ENCODE measurements at places on chromosomes 7 and 10.

- DNase-seq, result no peak
Measured at GRCh38 chr7:17689361-17689902, 250.9 kb downstream of the SNX13 start.

DNA sequence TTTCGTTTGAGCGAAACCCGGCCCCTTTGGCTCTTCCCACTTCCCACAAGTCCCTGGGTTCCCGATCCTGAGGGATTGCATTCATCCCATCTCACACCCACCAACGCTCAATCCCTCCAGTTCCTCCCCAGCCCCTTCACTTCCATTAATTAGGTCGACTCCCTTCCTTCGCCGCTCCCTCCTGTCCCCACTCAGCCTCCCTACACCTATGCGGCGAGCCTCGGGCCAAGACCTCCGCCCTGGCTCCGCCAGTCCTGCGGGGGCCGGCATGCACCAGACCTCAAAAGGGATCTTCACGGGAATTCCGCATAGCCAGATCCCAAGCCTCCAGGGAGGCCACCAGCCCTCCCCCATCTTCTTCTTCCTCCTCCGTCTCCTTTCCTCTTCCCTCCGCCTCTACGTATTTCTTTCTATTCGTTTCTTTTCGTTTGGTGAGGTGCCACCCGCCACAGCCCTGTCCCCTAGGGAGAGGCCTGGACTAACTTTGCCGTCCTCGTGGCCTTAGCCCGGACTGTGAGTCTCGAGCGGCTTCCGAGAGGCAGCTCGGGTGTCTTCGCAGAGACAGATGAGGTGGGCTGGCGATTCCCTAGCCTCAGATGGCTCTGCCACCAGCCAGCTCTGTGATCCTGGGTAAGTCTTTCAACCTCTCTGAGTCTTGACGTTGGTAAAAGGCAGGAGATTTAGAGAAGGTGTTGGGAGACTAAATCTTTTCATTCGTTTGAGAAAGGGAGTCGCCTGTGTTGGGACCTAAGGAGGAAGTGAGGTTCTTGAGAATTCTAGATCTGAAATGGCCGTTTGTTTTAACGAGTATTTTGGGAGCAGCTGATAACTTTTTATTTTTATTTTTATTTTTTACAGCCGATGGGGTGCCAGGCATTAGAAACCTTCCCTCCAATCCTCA, 8.1 kb upstream of the LBX1 start:
- DNase-seq, result no peak

GRCh38 chr7:95454438-95455045, 19.7 kb upstream of the PON2 start:
- DNase-seq, result no peak

- no peak for DNase-seq
Measured at GRCh38 chr7:155032978-155033377, 30.1 kb upstream of the PAXIP1 start.

GRCh38 chr10:35572583-35572982, 32.6 kb upstream of the GJD4 start:
- no peak for DNase-seq

- no peak for DNase-seq
Measured at GRCh38 chr7:20839196-20839735, 52.6 kb upstream of the SP8 start.

DNA sequence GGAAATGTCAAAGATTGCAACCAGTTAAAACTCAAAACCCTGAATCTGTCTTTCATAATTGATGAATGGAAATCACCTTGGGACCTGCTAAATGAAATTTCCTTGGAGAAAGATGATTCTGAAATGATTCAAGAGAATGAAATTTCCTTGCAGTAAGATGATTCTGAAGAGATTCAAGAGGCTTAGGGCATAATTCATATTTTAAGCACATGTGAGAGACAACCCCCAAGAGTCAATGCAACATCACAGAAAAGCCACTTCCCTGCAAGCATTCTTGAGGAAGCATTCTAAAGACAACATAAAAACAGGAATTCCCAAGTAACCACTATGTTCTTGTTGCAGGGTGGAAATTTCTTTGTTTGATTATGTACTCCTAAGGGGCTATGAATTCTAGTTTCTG, 113.7 kb downstream of the RELN start:
- peak; percentile 16 for DNase-seq

- DNase-seq, result peak; percentile 3
Measured at GRCh38 chr7:25731068-25731845, 420.7 kb upstream of the NFE2L3 start.

- DNase-seq, result no peak
Measured at GRCh38 chr7:37494926-37495325, 46.3 kb upstream of the ELMO1 start.

- no peak for DNase-seq
Measured at GRCh38 chr7:114766041-114766356, 155.9 kb upstream of the MDFIC start.

- no peak for DNase-seq
Measured at GRCh38 chr10:43953672-43954071, 305.0 kb upstream of the ZNF32 start.

DNA sequence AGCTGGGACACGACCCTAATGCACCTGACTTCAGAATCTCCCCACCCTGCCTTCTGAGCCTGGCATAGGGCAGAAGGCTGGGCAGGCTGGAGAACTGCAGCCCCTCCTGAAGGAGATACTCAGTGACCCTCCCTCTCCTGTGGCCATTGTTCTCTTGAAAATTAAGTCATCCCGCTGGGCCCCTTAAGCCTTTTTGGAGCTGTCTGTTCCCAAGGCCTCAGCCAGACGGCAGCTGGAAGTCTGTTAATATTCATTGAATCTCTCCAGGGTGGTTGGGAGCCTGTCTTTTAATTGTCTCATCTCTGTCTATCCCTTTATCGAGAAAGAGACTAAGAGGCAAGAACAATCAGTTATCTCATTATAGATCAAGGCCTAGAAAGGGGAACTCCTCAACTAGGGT, 118.1 kb upstream of the PCBD1 start:
- no peak for DNase-seq

GRCh38 chr7:130831322-130831721, 97.3 kb upstream of the KLF14 start:
- no peak for DNase-seq

DNA sequence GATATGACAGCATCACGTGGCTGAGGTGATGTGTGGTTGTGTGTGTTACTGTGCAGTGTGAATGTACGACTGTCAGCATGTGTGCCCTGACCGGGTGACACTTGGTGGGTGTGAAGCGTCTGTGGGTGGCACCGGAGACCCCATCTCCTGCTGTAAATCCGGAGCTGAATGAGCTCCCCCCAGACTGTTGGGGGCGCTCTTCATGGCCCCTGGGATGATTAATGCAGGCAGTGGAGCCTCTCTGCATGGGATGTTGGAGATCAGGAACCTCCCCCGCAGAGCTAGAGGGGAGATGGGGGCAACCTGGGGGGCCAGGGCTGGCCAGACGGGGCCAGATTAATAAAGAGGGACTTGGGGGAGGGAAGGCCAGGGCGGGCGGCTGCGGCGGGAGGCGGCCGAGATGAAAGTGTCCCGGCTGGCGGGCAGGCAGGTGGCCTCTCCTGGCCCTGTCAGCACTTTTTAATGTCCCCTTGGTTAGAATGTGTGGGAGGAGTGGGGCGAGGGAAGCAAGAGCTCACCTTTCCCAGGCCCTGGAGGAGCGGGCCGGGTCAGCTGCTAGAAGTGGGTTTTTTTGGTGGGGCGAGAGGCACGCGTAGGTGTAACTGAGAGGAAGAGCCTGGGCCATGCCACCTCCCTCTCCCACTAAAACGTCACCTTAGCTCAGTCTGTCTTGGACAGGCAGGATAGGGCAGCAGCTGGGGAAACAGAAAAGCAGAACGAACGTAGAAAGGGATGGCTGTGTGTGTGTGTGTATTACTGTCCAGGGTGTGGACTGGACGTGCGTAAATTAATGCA, 34.1 kb downstream of the HIF1AN start:
- no peak for DNase-seq

DNA sequence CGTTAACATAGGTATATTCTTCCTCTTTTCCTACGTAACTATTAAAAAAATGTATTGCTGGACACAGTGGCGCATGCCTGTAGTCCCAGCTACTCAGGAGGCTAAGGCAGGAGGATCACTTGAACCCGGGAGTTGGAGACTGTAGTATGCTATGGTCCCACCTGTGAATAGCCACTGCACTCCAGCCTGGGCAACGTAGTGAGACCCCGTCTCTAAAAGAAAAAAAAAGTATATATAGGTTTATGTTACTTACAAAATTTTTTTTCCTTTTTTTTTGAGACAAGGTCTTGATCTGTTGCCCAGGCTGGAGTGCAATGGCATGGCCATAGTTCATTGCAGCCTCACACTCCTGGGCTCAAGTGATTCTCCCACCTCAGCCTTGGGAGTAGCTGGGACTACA, 5.6 kb downstream of the NUB1 start:
- DNase-seq, result no peak

DNA sequence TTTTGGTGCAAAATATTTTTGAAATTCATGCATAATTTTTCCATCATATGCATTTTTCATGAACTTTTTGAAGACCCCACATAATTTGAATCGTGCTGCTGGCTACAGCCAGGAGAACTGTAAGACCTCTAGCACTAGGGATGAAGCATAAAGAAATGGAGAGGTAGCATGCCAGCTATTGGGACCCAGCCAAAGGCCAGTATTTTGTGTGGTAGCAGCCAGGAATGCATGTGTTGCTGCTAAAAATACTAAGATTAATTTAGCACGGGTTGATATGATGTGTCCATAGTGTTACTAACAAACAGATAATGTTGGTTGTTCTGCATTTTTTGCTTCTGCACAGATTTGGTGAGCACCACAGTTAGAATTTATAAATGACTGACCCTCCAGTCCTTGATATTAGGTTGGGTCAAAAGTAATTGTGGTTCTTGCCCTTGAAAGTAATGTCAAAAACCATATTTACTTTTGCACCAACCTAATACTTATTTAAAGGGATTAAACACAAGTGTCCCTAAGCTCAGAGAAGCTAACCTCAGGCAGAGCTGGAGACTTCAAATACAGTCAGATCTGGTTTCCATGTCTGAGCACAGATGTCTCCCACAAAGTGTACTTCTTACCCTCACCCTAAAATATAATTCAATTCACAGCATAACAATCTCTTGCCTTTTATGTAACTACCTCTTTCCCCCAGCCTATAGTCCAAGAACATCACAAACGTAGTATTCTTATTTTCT, 54.1 kb upstream of the NPSR1 start:
- no peak for DNase-seq

- peak; percentile 50 for DNase-seq
Measured at GRCh38 chr10:59877191-59877671, 29.1 kb downstream of the CCDC6 start.

DNA sequence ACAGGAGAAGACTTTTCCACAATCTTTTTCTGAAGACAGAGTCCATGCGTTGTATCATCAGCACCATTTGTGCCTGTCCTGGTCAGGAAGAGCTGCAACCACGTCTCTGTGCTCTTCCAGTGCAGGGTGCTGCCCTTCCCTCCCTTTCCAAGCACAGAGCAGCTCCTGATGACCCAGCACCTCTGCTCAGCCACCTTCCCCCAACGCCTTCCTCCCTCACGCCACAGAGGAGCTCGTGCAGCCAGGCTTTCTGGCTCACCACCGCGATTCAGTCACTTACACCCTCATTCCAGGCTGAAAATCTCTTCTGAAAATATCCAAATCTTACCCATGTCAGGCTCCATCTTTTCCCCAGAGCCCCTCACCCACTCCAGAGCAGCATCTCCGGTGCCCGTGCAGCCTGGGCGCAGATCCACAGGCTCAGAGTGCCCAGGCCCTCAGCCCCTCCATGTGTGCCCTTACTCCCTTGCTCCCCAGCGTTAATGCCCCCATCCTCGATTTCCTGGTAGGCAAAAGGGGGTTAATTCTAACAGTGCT, 181.5 kb downstream of the DIP2C start:
- no peak for DNase-seq

DNA sequence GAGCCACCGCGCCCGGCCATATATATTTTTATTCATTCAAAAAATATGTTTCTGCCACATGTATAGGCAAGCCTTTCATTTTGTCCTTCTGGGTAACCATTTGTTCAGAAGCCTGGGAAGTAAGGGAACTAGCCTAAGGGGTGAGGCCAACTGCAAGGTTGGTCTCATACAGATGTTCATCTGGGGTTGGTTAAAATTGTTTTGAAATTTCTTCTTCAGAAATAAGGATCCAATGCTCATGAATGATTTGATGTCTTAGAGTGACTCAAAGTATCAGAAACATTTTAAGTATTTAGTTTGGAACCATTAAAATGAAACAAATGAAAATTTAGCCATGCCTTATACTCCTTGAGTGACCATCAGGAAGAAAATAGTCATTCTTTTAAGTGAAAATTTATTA, 397.2 kb downstream of the SUGCT start:
- DNase-seq, result peak; percentile 44

- no peak for DNase-seq
Measured at GRCh38 chr10:84262190-84262956, 17.5 kb downstream of the RGR start.

DNA sequence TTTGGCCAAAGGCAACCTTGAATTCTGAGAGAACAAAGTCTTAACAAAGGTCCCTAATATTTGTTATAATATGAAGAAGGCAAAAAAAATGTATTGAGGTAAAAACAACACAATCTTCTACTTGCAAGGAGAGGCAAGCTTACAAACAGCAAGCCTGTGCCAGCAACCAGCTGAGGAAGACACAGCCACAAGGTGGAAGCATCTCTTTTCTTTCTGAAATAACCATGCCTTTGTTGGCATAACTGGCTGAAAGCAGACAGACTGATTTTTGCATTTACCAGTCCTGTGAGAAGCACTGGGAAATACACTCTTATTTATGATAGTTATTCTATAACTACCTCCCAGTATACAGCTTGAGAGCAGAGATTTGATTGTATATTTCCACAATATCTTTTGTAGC, 292.0 kb downstream of the PHTF2 start:
- DNase-seq, result peak; percentile 30

GRCh38 chr7:51237446-51238133, 79.0 kb downstream of the COBL start:
- DNase-seq, result no peak

DNA sequence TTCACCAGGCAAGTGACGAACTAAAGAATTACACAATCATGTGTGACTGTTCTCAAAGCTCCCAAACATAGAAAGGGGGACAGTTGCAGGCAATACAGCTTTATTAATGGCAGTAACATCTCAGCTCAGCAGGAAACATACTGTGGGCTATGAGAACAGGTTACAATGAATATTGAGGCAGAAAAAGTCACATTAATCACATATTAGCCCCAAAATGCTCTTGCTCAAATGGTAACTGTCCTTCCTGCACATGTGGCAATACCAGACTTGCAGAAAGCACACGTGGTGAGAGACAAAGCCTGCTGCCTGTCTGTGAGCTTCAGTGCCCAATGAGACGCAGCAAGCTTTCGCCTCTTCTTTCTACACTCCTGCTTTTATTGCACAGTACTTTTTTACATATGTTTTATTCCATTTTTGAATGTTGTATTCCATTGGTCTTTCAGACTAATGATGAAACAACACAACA, 104.9 kb upstream of the ACBD5 start:
- no peak for DNase-seq

GRCh38 chr10:6399231-6399741, 180.8 kb downstream of the PRKCQ start:
- DNase-seq, result peak; percentile 90

- no peak for DNase-seq
Measured at GRCh38 chr7:86818903-86819302, 175.2 kb downstream of the GRM3 start.

DNA sequence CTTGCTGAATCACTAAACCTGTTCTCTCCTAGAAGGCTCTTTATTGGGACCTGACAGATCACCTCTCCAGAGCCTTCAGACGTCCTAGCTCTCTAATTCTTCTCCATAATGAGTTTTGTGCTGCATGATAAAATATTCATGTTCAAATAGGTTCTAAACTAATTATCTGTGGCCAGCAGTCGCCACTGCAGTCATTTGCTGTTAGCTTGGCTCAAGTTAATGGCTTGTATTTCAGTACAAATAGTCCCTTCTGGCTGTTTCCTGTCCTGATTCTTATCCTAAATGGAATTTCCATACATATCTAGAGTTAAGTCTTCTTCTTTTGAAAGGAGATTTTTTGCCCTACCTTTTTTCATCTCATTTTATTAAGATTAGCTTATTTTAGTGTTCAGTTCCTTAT, 303.2 kb downstream of the EXOC4 start:
- no peak for DNase-seq

Measured in EH (cell line).